Left renal pelvis (tissue), 4 donors: ENCODE measurements at places on chromosomes 5 and 9. TPM values are rescaled to one million over a fixed set of nuclear protein-coding genes. Genes with fewer than 3 reads are reported as not detected.

Gene PLAC8L1
- polyA plus RNA-seq, result 0.66 TPM

Gene NR6A1
- 1.4 TPM for polyA plus RNA-seq

Gene SPIN1
- polyA plus RNA-seq, result 177 TPM

Gene TYRP1
- 2.5 TPM for polyA plus RNA-seq

Gene TRIM41
- 39.0 TPM for polyA plus RNA-seq

DNA sequence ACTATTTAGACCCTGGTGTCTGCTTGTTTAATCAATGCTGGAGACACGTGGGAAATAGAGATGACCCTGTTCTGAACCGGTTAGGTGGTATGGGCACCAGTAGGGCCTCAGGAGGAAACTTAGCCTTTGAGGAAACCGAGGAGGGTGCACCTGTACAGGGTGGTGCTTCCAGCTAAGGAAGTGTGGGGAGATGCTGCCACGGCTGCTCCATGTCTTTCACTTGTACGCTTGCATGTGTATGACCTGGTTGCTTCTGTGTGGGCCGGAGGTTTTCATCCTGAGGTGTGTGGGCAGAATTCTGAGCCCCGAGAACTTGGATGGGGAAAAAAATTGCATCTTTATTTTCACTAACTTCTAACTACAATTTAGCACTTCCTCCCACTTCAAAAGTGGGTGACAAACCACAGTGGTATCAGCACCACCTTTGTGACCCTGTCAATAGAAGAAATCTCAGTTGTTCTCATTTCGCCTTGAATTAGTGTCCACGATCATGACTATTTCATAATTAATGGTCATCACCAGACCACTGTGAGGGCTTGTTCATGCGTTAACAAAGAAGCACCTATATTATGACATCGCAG is 99.8 kb upstream of the SPATA31C2 start:
- DNase-seq, result no peak

DNA sequence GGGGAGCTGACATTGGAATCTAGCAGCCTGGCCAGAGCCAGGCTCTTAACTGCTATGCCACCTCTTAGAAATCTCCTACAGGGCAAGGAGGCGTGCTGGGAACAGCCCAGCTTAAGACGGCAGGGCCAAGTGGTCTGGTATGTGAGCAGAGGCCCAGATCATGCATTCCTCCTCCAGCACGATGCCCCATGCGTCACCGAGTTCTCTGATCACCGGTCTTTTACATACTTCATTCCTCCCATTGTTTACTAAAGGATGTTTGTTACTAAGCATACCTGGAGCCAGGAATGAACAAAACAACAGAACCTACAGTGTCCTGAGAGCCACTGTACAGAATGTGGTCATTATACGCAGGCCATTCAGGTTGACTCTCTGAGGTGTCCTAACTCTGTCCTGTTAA is 73.8 kb downstream of the TRIO start:
- no peak for DNase-seq

DNA sequence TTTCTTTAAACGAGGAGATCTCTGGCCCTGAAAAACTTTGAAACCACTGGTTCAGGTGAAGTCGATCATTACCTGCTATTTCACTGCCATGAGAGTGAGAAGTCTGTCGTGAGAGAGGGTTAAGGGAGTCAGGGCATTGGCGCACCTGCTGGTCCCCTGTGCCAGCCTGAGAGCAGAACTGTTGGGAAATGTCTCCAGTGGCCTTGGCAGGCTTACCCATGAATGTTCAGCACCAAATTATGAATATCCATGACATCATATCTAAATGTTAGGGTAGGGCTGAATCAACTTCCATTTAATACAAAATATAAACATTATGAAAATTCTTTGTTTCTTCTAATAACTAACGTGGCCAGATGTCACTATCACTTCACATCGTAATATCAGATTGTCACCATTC is 379.3 kb downstream of the KDM4C start:
- DNase-seq, result no peak

DNA sequence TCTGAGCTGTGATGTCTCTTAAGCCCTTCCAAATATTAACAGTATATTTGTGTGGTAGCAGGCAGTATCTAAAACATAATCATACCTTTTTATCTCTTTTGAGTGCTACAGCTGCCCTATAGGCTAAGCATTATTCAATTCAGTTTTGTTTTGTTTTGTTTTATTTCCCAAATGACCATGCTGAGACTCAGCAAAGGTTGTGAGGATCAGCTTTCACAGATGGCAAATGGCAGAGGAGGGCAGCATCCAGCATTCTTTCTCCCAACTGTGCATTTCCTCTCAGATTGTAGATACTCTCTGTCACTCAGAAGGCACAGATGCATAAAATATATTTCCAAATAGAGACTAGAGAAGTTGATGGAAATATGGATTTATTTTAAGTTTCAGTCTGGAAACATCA is 90.7 kb downstream of the DAPK1 start:
- DNase-seq, result no peak

DNA sequence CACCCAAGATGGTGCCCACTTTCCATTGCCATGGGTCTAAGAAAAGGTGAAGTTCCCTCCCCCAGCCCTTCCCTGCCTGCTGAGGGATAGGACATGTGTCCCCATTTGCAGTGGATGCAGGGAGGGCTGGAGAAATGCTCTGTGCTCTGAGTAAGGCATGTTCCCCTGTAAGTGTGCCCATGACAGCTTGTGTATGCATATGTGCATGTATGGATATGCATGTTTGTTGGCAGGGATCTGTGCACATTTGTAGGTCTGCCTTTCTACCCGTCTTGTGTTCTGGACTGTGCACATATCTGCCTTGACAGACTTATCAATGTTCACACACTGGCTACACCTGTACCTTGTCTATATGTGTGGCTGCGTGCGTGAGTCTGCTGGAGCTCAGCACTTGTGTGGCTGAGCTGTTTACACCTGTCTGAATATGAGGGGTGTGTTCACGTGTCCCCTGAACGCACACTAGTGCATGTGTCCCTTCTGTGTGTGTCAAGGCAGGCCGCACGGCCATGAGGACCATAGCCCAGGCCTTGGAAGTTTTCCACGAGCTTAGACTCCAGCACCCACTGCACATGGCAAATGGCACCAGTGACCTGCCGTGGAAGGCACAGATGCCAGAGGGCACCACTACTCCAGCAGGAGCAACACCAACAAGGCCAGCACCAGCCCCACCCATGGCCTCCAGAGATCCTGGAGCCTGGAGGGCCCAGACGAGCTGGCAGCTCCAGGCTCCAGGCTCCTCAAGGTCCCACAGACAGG is 27.4 kb upstream of the TTLL11 start:
- no peak for DNase-seq

DNA sequence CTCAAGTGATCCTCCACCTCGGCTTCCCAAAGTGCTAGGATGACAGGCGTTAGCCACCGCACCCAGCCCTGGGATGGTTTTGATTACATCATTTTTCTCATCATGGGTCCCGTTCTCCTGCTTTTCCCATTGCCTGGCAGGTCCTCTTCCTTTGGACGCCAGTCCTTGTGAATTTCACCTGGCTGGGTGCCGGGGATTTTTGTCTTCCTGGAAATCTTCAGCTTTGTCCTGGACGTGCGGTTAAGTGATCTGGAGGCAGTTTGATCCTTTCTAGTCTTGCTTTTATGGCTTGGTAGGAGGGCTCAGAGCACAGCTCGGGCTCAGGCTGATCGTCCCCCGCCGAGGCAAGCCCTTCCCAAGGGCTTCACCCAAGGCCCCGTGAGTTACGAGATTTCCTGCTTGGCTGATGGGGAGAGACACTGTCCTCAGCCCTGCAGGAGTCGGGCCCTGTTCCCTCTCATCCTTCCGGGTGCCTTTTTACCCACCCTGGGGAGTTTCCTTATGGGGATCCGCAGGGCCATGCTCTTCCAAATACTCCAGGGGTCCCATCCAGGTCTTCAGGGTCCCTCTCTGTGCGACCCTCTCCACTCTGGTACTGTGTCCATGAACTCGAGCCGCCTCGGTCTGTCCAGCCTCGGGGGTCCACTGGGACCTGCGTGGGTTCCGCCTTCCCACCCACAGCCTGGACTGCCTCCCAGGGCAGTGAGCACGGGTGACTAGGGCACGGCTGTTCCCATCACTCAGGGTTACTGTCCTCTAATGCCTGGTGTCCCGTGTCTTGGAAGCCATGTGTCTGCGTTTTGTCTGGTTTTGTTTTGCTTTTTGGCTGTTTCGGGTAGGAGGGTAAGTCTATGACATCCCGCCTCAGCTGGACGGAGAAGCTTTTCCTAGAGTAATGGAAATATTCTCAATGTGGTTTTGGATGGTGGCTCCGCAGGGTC is 22.3 kb upstream of the EGFL7 start:
- no peak for DNase-seq

DNA sequence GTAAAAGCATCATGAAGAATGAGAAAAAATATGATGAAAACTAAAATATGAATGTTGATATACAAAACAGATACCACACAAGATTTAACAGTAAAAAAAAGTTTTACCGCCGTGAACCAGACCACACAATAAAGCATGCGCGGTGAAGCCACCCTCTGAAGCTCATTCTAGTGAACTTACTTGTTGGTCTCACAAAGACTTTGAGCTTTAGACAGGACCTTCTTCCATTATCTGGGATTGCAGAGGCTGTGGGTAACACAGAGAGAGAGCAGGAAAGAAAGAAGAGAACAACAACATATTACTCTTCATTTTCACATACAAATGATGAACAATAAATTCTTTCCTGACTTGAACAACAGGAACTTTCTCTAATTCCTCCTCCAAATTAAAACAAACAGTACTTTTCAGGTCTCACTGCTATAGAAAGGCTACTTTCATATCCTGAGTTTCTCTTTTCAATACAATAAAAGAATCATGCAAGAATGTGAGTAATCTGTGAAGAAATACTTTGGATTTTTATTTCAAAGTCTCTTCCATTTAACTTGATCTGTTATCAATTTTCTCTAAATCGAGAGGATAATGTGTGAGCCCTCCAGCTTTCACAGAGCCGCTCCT is 283.1 kb downstream of the EFNA5 start:
- DNase-seq, result no peak

DNA sequence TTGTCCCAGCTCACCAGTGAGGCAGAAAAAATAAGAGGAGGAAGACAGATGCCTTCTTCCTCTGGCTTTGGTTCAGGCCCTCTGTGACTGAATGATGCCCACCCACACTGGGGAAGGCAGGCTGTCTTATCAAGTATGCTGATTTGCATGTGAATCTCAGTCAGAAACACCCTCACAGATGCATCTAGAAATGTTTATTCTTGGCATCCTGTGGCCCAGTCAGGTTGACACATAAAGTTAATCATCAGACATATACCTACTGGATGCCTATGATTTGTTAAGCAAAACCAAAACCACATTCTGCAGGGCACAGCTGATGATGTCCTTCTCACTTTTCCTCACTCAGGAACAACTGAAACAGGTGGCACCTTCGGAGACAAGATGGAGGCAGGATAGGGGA is 243.4 kb upstream of the KCNN2 start:
- no peak for DNase-seq

DNA sequence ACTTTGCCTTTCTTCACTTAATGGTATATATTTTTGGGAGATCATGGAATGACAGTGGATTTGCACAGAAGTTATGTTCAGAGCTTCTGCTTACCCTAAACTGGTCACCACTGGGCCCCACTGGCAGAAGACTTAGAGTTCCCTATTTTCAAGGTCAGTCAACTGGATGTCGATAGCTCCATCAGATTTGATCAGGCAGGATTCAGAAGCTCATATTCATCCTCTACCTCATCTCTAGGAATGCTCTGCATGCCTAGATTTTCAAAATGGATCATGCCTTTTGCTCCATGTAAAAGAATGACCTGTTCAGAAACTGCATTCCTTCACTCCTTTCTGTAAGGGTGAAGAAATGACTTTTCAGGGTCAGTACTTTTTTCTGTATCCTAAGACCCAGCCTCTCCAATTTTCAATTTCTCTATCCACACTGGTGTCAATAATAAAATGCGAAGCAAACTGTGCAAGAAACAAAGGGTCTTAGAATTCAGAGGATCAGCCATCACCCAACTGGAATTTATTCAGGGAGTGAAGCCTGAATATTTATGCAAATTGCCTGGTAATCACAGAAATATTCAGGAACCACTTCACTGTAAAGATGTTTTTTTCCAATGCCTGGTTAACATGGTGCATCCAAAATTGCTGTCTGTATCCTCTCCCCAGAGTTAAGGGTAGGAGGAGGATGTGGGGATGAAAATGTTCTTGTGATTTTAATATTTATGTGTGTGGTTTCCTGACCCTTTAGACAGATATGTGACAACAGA is 125.4 kb downstream of the DOCK2 start:
- DNase-seq, result no peak

DNA sequence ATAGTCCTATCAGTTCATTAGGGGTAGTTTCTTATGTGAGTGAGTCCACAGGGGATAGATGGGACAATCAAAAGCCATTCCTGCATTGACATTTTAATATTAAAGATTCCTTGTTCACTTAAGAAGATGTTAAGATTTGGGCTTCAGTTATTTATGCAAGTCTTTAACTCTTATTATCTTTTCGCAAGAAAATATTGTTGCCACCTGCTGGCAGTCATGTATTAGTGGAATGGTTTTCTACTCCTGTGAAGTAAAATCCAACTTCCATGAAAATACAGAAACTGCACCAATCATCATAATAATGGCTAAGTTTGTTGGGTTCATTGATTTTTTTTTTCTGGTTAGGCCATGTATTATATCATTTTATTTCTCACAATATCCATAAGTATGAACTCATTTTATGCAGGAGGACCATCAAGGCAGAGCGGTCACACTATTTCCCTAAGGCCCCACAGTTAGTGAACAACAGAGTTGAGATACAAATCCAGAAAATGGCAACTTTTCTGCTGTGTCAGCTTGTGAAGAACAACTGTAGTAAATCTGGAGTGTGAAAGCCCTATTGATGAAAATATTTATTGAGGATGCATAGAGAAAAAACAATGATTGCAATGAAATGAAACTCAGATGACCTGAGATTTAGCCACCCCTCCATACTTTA is 88.5 kb upstream of the TXNDC8 start:
- DNase-seq, result no peak

DNA sequence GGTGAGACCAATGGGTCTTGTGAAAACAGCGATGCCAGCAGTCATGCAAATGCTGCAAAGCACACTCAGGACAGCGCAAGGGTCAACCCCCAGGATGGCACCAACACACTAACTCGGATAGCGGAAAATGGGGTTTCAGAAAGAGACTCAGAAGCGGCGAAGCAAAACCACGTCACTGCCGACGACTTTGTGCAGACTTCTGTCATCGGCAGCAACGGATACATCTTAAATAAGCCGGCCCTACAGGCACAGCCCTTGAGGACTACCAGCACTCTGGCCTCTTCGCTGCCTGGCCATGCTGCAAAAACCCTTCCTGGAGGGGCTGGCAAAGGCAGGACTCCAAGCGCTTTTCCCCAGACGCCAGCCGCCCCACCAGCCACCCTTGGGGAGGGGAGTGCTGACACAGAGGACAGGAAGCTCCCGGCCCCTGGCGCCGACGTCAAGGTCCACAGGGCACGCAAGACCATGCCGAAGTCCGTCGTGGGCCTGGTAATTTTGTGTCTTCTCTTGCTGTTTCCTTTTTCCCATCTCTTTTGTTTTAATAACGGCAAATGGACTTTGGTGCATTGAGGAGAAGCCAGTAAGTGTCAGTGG is 98.0 kb downstream of the EHMT1 start:
- DNase-seq, result no peak
